ENCODE measurements at places on chromosomes 1 and 21.

GRCh38 chr1:22575532-22576149 is 12.4 kb downstream of the EPHA8 start:
- DNase-seq = no peak

DNA sequence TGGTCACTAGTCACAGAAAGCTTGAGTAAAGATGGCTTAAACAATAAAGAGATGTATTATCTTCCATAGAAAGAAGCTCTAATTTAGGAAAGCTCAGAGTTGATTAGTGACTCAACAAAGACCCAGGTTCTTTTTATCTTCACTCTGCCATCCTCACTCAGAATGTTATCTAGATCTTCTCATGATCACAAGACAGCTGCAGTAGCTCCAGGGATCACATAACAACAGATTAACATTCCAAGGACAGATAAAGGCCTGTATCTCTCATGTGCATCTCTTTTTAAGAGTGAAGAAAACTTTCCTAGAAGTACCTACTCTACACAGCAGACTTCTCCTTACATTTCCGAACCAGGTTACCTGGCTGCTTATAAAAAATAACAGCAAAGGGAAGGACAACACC is 368.7 kb upstream of the PROX1 start:
- DNase-seq = no peak

DNA sequence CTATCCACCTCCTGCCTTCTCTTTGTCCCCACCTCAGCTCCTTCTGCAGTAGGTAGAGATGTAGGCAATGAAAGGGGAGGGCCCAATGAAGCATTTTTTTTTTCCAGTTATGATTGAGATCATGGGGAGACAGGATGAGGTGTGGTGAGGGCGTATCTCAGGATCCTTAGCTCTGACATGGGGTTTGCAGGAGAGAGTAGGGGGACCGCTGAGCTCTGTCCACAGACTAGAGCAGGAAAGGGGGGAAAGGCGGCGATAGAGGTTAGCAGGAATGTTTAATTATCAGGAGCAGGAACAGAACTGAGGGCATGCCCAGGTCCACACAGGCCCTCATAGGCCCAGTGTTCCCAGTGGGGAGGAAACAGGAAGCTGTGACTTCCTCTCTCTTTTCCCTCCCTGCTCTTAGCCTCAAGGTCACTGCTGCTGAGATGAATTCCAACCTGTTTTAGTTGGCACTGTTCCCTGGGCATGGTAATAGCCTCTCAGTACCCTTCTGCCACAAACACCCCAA is 901 bp upstream of the RXFP4 start:
- DNase-seq = no peak

GRCh38 chr1:171212607-171213351 is 27.7 kb downstream of the FMO2 start:
- no peak for DNase-seq

DNA sequence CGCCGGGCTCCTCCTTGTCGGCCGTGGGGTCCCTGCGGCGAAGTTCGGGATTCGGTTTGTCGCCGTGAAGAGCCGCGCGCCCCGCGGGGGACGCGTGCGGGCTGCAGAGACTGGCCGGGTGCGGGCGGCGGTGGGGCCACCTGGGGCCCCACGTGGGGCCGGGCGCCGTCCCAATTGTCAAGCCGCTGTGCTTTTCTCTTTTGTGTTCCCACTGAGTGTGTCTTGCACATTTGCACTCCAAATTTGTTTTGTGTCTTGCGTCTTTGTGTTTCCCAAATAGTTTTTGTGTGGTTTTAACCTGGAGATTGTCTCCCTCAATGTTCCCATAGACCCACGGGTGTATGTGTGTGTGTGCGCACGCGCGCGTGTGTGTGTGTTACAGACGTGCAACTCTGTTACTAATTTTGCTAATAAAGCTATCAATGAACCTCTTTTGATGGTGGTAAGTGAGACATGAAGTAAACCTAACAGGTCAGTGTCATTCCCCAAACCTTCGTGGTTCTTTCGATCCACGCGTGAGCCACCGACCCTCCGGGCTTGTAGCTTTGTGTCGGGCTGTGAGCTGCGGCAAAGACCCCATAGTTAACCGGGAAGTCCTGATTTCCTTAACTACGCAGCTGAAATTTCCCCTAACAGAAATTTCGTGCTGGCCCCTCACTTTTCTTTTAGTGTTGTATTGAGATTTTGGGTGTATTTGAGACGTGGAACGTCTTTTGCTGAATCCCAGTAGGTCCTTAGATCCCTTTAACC is 708 bp downstream of the PRDM2 start:
- no peak for DNase-seq

DNA sequence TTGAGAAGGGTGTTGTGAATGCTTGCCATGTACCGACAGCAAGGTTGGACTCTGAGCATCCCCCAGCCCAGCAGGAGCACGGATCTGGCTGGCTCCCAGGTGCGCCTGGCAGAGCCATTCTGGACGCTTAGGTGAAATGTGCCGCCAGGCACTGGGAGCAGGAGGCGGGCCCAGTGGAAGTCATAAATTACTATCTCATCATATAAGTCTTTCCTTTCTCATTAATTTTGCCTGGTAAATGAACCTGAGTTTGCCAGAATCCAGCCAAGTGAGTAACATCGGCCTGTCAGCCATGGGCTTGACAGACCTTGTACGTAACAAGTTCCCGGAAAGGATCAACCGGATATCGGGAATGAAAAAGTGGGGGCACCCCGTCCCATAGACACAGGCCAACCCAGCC is 179.5 kb upstream of the ARHGEF16 start:
- no peak for DNase-seq

DNA sequence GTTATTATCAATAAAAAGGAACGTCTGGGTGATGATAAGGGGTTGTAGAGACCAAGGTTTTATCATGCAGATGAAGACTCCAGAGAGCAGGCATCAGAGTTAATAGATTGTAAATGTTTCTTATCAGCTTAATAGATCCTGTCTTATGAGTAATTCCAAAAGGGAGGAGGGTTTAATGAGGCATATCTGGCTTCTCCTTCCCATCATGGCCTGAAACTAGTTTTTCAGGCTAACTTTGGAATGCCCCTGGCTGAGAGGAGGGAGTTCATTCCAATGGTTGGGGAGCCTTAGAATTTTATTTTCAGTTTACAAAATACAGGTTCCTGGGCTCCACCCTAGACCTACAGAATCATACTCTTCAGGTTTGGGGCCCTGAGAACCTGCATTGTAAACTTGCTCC is 13.5 kb downstream of the PLA2G2D start:
- no peak for DNase-seq

DNA sequence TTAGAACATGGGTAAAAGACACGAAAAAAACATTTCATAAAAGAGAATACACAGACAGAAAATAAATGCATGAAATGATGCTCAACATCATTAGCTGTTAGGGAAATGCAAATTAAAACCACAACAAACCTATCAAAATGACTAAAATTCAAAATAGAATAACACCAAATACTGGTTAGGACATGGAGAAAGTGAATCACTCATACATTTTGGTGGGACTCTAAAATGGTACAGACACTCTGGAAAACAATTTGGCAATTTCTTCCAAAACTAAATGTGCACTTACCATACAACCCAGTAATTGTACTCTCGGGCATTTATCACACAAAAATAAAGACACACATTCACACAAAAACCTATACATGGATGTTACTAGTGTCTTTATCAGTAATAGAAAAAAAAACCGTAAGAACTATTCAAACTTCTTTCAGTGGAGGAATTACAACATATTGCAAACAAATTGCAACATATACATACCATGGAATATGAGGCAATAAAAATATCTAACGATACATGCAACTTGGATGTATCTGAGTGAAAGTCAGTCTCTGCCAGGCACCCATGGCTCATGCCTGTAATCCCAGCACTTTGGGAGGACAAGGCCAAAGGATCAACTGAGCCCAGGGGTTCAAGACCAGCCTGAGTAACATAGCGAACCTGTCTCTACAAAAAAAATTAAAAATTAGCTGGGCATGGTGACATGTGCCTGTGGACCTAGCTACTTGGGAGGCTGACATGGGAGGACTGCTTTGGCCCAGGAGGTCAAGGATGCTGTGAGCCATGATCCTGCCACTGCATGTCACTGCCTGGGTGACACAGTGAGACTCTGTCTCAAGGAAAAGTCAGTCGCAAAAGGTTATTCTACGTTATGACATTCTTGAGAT is 19.6 kb downstream of the HSF2BP start:
- DNase-seq = no peak

DNA sequence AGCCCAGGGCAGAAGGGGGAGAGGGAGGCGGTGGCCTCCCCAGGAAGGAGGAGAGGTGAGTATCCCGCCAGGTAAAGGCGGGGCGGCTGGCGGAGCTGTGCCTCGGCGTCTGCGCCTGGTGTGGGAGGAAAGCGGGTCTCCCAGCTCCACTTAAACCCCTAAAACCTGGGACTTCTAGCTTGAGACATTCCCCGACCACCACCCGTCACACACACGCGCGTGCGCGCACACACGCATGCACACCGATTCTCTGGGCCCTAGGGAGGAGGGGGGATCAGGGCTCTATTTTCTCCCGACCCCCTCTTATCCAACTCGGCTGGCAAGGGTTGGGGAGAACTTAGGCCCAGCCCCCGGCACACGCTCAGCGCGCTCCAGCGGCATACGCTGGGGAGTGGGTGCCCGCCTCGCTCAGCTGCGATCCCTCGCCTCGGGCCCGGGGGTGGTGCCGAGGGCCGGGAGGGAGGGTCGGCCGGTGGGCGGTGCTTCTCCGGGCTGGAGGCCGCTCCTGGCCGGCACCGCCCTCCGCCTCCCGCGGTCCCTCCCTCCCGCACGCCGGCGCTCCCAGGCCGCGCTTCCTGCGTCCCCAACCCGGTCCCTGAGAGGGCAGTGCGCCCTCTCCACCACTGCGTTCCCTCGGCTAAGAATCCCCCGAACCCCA is at the start of gene TMEM51:
TSS of gene TMEM51 (plus strand) at position 564 of the 658 bp plus-strand sequence. CDS start 61,341 bp downstream, outside the sequence.
- DNase-seq = no peak

GRCh38 chr1:233679030-233679429 is 65.1 kb downstream of the KCNK1 start:
- DNase-seq = no peak

GRCh38 chr1:99591886-99592285 is 54.0 kb upstream of the PALMD start:
- DNase-seq = no peak
